ENCODE measurements at places on chromosomes 11 and 22.

DNA sequence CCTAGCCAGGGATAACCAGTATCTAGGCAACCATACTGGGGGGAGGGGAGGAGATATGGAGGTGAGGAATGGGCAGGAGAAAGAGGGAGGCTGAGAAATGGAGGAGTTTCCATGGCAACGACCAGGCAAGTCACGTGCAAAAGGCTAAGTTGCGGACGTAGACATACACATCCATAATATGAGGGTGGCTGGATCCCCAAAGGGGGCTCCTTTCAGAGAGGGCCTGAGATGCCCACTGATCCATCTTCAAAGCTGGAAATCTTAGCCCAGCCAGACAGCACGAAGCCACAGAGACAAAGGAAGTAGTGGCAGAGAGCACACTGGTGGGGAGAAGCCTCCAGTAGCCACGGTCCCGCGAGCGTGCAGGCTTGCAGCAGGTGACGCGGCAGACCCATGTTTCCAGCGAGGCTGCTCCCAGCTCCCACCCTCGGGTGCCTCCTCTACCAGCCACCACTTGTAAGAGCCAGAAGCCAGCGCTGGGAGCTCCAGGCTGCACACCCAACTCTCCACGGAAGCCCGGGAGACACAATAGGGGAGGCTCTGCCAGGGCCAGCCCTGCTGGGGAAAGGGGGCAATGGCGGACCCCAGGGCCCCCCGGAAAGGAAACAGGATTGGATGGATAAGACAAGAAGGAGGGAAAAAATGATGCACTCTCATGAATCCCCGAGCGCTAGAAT is 938 bp downstream of the FXYD6 start:
- no peak for DNase-seq

GRCh38 chr11:102849311-102849710 is 5.9 kb upstream of the MMP3 start:
- DNase-seq: no peak

DNA sequence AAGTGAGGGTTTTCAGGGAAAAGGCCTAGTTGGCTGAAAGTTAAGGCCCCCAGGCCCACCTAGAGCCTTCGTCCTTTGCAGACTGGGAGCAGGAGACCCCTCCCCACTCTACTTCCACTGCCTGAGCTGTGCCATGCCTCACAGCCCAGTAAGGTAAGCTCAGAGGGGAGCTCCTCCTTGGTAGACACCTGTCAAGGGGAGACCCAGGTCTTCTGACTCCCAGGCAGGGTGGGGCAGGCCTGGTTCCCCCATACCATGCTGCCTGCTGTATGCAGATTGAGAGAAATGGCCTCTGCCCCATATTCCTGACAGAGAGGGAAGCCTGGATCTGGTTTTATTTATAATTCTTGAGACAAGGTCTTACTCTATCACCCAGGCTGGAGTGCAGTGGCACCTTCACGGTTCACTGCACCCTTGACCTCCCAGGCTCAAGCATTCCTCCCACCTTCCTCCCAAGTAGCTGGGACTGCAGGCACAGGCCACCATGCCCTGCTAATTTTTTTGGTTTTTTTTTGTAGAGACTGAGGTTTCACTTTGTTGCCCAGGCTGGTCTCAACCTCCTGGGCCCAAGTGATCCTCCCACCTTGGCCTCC is 697 bp downstream of the RAB36 start:
- DNase-seq: no peak

- peak; percentile 46 for DNase-seq
Measured at GRCh38 chr22:36860821-36861659, at the start of gene NCF4. NCF4 (plus strand) TSS chr22:36861006; CDS start chr22:36861172, 166 bp downstream.

DNA sequence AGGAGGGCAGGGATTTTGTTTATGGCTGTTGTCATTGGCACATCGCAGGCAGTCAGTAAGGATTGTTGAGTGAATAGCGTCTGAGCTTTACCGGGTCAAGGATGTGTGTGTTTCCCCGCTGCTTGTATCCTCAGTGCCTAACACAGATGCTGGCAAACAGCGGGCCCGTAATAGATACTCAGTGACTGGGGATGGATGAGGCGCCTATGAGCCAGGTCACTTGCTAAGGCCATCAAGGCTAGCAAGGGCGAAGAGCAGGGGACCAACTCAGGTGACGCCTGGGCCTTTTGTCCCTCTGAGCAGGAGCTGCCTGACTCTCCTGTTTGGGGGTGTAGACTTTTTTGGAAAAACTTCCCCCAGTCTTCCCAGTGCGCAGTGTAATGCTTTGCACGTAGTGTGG is 118.1 kb downstream of the HIPK3 start:
- DNase-seq: no peak

DNA sequence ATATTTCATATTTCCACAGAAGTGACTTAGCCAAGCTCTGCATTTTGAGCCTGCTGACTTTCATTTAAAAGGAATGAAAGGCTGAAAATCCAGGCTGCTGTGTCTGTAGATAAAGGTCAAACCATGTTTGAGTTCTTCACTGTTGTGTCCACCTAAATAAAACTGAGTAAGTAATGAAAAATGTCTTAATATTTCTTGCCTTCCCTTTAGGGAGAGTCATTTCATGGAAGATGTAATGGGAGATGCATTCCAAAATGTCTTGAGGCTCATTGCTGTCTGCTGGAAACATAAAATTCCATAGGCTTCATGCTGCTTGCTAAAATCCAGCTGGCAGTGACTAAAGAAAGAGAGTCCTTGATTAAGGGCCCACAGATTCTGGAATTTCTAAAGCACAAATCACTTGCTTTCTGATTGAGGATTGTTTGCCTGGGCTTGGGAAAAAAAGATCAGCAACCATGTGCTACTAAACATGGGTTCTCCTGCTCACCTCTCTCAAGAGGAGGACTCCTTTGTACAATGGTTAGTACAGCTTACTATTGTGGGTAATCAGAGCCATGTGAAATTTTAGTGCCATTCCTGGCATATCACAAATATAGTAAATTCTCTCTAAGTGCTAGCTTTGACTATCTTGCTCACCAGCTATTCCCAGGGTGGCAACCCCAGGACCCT is 56.9 kb downstream of the PANX1 start:
- no peak for DNase-seq

DNA sequence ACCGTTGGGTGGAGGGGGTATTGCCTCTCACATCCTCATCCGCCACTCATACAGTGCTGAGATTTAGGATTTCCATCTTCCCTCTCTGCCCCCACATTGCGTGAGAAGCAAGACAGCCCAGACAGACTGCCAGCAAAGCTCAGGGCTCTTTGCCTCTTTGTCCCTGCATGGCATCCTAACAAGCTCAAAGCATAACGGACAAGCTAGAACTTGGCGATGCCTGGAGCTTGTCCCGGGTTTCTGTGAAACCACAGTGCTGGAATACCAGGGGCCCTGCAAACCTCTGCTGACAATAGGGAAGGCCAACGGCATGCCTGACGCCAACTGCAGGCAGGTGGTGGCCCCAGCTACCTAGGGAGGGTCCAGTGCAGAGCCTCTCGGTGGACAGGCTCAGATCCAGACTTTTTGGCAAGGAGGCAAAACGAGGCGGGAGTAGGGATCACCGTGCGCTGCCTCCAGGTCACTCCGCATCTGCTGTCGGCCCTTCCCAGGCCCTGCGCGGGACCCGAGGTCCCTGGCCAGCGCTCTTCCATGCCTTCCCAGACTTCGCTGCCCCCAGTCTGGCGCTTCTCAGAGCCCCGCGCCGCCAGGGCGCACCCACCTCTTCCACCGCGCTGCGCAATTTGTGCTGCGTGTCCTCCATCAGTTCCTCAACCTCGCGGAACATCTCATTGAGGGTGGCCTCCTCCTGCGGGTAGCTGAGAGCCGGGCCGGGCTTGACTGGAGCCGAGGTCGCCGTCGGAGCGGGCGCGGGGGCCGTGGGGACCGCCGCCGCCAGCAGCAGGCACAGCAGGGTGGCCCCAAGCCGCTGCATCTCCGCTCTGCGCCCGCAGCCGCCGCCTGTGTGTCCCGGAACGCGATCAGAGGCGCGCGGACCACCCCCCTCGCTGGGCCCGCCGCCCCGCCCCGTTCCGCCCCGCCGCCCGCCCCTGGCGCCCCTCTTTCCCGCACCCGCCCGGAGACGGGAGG is at the start of gene DKK3:
Gene DKK3 (minus strand): TSS at position 858 of the 969 bp plus-strand sequence. CDS start 44 bp downstream, at position 814.
- DNase-seq: no peak

- no peak for DNase-seq
Measured at GRCh38 chr11:85953491-85954143, 98.4 kb downstream of the CCDC83 start.

All from activated CD4-positive, CD25-positive, alpha-beta regulatory T cell (primary cell).